ENCODE measurements at places on chromosomes 7 and 10. TPM values are rescaled to one million over a fixed set of nuclear protein-coding genes. Genes with fewer than 3 reads are reported as not detected.

Gene CCL24
- not detected for total RNA-seq

Gene IGFBP1
- not detected for total RNA-seq

Gene NUP42
- 28.8 TPM for total RNA-seq

Gene MLXIPL
- total RNA-seq = 26.2 TPM

Gene FAM25A
- total RNA-seq = not detected

Gene CDH23
- total RNA-seq = 6.4 TPM

Gene HSPA12A
- 33.5 TPM for total RNA-seq

Gene ACTL6B
- total RNA-seq = not detected

DNA sequence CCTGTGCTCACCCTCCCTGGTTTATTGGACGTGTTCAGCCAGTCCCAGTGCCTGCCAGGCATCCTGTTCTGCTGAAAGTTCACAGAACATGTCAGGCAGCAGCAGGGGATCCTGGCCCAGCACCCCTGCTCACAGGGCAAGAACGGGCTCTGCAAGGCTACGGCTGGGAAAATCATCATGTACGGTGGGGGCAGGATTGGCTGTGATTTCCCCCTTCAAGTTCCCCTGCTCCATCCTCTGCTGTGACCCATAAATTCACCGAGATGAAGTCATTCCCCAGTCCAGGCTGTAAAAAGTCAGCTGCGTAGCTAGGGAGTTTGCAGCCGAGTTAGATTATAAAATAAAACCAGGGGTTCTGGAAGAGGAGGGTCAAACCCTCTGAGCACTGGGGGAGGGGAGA, 484.1 kb upstream of the ZMIZ1 start:
- no peaks in the 10 kb centered on the region for H3K4me1 ChIP-seq
- no peak overlapping the region for H3K4me3 ChIP-seq
- H3K27ac ChIP-seq = no peak overlapping the region
- peak; percentile 47 for DNase-seq
- no peaks in the 10 kb centered on the region for H3K36me3 ChIP-seq
- no peaks in the 10 kb centered on the region for H3K27me3 ChIP-seq

- H3K36me3 ChIP-seq = no peaks in the 10 kb centered on the region
- no peak overlapping the region for H3K27ac ChIP-seq
- DNase-seq = no peak
- H3K4me1 ChIP-seq = no peaks in the 10 kb centered on the region
Observed at GRCh38 chr7:90236721-90237289, 8.2 kb upstream of the CFAP69 start.

GRCh38 chr7:24968165-24968564, 11.8 kb downstream of the OSBPL3 start:
- no peaks in the 10 kb centered on the region for H3K27me3 ChIP-seq
- H3K4me1 ChIP-seq = peaks cover 4% of the 10 kb centered on the region
- no peak overlapping the region for H3K4me3 ChIP-seq
- no peak overlapping the region for H3K27ac ChIP-seq
- H3K36me3 ChIP-seq = no peaks in the 10 kb centered on the region

- no peaks in the 10 kb centered on the region for H3K4me1 ChIP-seq
- no peak overlapping the region for H3K27ac ChIP-seq
- H3K36me3 ChIP-seq = no peaks in the 10 kb centered on the region
- no peaks in the 10 kb centered on the region for H3K27me3 ChIP-seq
Observed at GRCh38 chr7:35334506-35334905, 80.6 kb upstream of the TBX20 start.

DNA sequence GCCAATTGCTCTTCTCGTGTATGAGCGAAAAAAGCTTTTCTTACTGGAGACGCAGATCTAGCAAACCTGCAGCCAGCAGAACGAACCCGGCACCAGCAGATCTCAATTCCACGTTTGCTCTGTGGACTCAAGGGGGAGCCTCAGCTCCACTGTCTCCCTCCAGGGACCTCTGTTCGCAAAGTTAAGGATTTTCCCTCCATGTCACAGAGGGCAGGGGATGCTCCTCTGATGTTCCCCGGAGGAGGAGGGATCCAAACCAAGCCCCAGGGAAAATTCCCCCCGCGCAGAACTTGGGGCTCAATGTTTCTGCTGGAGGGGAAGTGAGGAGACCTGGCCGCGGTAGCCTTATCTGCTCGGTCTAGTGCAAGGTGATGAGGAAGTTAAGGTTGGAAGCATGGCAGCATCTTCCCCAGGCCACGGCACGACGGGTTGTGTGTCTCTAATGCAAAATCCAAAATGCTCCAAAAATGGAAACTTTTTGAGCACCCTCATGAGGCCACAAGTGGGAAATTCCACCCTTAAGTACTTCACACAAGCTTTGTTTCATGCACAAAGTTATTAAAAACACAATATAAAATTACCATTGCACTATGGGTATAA, 9.0 kb downstream of the IQCE start:
- DNase-seq = peak; percentile 49
- no peaks in the 10 kb centered on the region for H3K4me1 ChIP-seq
- no peak overlapping the region for H3K27ac ChIP-seq
- H3K4me3 ChIP-seq = no peak overlapping the region

DNA sequence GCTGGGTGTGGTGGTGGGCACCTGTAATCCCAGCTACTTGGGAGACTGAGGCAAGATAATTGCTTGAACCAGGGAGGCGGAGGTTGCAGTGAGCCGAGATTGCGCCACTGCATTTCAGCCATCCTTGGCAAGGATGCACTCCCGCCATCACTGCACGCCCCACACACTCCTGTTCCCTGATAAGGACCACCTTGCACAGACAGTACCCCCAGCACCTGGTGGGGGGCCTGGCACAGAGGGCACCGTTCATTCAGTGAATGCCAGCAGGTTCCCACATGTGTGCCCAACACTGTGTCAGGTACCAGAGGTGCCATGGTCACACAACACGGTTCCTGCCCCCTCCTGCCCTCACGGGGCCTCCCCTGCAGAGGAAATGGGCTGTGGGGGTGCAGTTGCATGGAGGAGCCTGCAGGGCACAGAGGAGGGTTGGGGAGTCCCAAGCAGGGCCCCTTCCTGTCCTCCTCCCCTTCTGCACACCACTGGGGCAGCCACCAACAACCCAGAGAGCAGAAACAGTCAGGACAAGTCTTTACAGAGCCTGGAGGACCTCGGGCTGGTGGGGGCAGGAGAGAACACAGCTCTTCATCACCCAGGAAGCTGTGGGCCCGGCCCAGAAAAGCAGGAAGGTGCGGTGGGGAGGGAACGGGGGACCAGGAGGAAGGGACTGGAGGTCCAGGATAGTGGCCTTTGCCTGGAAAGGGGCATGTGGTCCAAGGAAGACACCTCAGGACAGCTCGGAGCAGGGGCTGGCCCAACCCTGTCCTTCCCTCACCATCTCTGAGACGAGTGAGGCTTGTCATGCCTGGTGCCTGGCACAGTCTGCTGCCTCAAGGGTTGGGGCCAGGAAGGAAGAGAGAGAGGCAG, 7.1 kb downstream of the CRYGN start:
- no peaks in the 10 kb centered on the region for H3K4me1 ChIP-seq
- H3K36me3 ChIP-seq = no peaks in the 10 kb centered on the region
- DNase-seq = no peak
- no peaks in the 10 kb centered on the region for H3K27me3 ChIP-seq
- no peak overlapping the region for H3K4me3 ChIP-seq

GRCh38 chr10:2852574-2853323, 214.6 kb upstream of the PFKP start:
- H3K4me1 ChIP-seq = no peaks in the 10 kb centered on the region
- no peak overlapping the region for H3K4me3 ChIP-seq
- no peak for DNase-seq
- H3K27ac ChIP-seq = no peak overlapping the region
- no peaks in the 10 kb centered on the region for H3K27me3 ChIP-seq

DNA sequence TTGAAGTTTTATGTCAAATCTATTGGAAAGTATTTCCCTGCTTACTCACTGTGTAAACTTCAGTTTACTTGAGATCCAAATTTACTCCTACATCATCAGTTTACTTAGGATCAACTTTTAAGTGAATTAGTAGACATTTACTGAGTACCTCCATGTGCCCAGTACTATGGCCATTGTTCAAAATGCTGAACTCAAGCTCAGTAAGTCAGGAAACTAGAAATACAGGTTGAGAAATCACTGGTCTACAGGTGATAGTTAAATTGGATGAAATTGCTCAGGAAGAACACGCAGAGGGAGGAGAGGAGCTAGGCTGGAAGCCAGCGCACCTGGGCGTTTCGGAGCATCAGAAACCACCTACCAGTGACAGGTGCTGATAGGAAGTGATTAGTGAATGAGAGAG, 25.5 kb upstream of the EBLN1 start:
- no peaks in the 10 kb centered on the region for H3K27me3 ChIP-seq
- no peak overlapping the region for H3K27ac ChIP-seq
- H3K36me3 ChIP-seq = no peaks in the 10 kb centered on the region
- H3K4me1 ChIP-seq = no peaks in the 10 kb centered on the region
- DNase-seq = no peak

- H3K27ac ChIP-seq = no peak overlapping the region
- DNase-seq = no peak
- no peaks in the 10 kb centered on the region for H3K4me1 ChIP-seq
- no peak overlapping the region for H3K4me3 ChIP-seq
- no peaks in the 10 kb centered on the region for H3K36me3 ChIP-seq
- H3K27me3 ChIP-seq = no peaks in the 10 kb centered on the region
Observed at GRCh38 chr10:107280293-107280692, 115.8 kb upstream of the SORCS1 start.

DNA sequence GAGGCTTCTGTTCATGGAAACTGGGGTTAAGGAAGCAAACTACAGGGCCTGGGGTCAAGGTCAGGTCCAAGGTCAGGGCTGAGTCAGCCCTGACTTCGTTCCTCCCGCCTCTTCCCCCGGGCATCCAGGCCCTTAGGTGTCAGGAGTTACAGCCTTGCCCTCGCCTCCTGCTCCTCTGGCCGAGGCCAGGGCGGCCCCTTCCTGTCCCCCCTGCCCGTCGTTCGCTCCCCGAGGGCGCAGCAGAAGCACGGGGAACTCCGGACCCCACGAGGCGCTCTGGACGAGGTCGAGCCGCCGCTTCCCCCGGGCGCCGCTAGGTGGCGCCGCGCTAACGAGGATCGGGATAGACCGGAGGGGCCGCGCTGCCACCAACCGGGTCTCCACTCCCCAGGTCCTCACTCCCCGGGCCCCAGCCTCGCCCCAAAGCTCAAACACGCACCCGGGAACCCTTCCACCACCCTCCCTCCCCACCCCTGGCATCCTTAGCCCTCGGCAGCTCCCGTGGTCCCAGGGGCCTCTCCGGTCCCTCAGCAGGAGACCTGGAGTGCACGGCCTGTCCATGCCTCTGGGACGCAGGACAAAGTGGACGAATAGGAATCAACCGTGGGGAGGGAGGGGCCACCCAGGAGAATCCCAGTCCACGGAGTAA, 59.2 kb upstream of the MYL10 start:
- no peaks in the 10 kb centered on the region for H3K27me3 ChIP-seq
- no peak overlapping the region for H3K27ac ChIP-seq
- H3K4me1 ChIP-seq = no peaks in the 10 kb centered on the region
- H3K36me3 ChIP-seq = no peaks in the 10 kb centered on the region

DNA sequence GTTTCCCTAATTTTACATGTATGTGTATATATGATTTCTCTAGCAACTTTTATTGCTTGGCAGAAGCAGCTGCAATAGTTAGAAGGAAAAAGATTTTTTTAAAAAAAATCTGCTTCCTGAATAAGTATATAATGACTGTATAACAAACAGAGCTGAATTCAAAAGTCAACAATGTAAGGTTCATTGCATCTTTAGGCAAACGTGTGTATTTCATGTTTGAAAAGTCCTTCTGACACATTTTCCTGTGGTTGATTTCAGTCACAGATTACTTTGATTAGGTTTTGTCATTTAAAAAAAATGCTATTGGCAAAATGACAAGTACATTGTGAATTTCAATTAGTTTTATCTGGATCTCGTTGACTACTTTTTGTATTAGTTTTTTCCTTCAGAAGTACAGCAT, 231.0 kb downstream of the CSTF2T start:
- no peaks in the 10 kb centered on the region for H3K4me1 ChIP-seq
- H3K36me3 ChIP-seq = no peaks in the 10 kb centered on the region
- H3K4me3 ChIP-seq = no peak overlapping the region
- no peak overlapping the region for H3K27ac ChIP-seq
- no peaks in the 10 kb centered on the region for H3K27me3 ChIP-seq
- DNase-seq = no peak

DNA sequence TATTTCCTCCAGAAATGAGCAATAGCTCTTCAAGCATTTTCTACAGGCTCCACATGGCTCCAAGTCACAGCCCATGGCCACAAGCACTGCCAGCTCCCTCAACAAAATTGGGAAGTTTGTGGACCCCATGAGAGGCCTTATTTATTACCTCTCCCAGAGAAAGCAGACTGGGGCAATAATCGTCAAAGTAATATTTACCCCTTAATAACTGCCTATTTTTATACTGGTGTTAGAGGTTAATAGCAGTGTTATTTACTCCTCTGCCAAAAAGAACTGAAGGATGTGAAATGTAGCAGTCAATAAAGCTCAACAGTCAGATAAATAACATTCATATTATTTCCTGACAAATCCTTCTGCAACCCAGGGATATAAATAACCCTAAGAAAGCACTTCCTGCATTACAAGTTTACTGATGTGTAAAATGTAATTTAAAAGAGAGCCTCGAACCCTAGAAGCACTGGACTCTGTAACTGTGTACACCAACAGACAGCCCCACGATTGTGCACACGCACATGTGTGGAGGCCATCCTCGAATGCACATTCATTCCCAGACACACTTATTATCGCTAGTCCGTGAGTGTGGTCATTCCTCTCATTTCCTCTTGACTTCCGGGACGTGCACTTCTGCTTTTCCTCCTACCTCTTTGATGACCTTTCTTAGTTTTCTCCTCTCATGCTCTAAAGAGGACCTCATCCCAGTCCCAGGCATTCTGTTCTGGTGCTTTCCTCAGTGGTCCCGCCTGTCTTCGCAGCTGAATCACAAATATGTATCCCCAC, 157.4 kb downstream of the EVX1 start:
- H3K36me3 ChIP-seq = no peaks in the 10 kb centered on the region
- H3K27me3 ChIP-seq = no peaks in the 10 kb centered on the region

- no peaks in the 10 kb centered on the region for H3K36me3 ChIP-seq
- H3K4me3 ChIP-seq = no peak overlapping the region
- no peak for DNase-seq
- H3K4me1 ChIP-seq = no peaks in the 10 kb centered on the region
- no peak overlapping the region for H3K27ac ChIP-seq
Observed at GRCh38 chr7:22386206-22386858, 29.4 kb upstream of the RAPGEF5 start.

- no peak overlapping the region for H3K27ac ChIP-seq
- H3K36me3 ChIP-seq = no peaks in the 10 kb centered on the region
- H3K4me1 ChIP-seq = no peaks in the 10 kb centered on the region
- H3K4me3 ChIP-seq = no peak overlapping the region
- no peak for DNase-seq
- no peaks in the 10 kb centered on the region for H3K27me3 ChIP-seq
Observed at GRCh38 chr7:154587792-154588191, 415.1 kb downstream of the PAXIP1 start.

GRCh38 chr7:1855725-1856160, 185.7 kb downstream of the ELFN1 start:
- H3K4me1 ChIP-seq = no peaks in the 10 kb centered on the region
- no peaks in the 10 kb centered on the region for H3K36me3 ChIP-seq
- no peak overlapping the region for H3K4me3 ChIP-seq
- H3K27ac ChIP-seq = no peak overlapping the region
- no peak for DNase-seq
